ENCODE measurements at places on chromosomes 7 and 10. TPM values are rescaled to one million over a fixed set of nuclear protein-coding genes. Genes with fewer than 3 reads are reported as not detected.

DNA sequence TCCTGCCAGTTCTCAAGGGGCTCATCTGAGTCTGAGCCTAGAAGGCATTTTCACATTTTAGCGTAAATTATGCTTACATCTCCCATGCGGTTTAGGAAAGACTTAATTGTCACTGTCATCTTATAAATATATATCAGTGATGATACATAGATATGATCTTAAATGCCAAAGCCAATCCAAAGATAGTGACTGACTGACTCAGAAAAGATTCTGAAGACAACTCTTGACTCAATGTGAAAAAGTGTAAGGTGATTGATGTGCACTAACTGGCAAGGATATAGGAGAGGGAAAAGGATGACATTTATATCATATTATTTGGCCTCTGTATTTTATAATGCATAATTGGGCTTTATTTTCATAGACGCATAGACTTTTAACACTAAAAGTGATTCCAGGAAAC, 84.9 kb upstream of the LRRN3 start:
- DNase-seq = no peak

- DNase-seq = no peak
Observed at GRCh38 chr10:17497446-17498030, 43.1 kb upstream of the ST8SIA6 start.

DNA sequence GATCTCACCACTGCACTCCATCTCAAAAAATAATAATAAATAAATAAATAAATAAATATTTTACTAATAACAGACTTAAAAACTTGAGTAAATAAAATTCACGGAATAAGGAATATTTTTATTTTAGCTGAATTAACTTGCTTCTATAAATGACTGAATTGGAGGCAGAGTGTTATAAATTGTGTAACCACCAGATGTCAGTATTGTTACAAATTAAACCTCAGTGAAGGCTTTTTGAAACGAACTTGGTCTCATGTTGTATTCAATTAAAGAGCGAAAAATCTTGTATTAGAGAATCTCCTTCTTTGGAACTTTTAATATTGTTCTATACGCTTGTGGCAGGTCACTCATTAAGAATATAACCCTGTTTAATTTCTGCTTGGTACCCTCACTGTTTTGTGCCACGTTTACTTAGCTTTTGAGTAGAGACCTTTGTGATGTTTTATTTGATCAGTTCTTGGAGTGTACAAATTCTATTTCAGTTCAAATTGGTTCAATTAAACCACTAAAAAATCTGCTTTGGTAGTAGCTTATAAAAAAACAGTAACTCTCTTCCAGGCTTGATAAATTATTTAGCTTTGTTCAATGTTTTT, 45.6 kb upstream of the SCIN start:
- DNase-seq = peak; percentile 72

DNA sequence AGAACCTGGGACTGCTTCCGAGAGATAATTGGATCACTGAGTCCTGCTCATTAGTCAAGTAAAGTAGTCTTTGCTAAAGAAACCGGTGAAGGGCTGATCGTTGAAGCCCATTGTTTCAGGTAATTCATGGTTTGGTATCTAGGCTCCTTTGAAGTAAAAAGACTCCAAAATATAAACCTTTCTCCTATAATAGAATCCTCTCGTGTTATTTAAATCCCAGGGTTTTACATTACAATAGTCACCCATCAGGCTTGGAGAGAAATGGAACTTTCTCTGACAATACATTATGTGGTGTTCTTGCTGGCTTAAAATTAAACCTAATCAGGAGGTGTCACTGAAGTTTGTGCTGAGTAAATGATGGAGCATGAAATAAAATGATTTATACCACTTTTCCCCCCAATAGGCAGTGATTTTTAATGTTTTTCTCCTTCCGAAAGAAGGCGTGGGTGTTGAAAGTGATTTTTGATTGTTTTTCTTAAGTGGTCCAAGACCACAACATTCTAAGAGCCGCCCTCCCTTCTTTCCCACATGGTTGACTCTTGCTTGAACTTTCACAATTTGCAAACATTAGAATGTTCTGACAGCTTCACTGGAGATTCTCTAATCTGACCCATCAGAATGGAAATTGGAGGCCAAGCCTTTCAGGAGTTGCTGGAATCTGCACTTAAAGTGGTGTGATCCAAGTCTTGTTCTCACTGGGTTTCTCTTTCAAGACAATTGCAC, 44.2 kb downstream of the LRMDA start:
- peak; percentile 56 for DNase-seq

DNA sequence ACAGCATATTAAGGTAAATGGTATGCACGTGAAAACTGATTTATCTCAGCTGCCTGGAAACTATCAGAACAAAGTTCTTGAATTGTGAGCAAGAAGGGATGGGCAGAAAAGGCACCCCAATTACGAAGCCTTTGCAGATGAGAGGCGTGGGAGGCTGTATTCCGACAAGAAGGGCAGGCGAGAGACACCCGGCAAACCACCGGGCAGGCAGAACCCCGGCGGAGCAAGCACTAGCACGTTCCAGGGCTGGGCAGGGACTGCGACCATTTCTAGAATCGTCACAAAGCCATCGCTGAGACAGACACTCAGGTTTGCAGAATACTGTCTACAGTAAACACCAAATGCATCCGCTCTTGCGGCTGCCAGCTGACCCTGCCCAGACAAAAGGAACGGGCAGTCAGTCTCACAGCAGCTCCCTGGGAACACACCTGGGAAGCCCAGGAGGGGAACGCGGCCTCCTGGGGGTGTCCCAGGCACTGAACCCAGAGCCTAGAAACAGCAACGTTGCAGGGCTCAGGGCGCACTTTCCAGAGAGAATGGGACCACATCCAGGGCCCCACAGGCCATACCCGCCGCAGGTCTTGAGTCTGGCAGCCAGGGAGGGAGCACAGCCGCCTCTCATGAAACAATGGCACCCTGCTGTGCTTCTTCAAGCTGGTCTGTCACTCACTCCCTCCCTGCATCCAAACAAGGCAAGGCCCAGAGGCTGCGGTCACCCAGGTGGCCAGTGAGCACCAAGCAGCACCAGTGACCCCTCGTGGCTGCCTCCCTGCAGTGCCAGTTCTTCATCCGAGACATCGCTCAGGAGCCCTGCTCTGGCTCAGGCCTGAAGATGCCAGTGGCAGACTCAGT, 261.9 kb downstream of the PTPRN2 start:
- no peak for DNase-seq

- DNase-seq = peak; percentile 28
Observed at GRCh38 chr10:61452151-61452651, 980 bp downstream of the TMEM26 start.

Gene CACNA2D1
- 63.8 TPM for total RNA-seq

Gene RAPGEF5
- 0.86 TPM for total RNA-seq

Gene OR2AE1
- not detected for total RNA-seq

Gene INA
- 1.3 TPM for total RNA-seq

Measured in fibroblast of villous mesenchyme (primary cell).